ENCODE measurements at places on chromosomes 4 and X.

DNA sequence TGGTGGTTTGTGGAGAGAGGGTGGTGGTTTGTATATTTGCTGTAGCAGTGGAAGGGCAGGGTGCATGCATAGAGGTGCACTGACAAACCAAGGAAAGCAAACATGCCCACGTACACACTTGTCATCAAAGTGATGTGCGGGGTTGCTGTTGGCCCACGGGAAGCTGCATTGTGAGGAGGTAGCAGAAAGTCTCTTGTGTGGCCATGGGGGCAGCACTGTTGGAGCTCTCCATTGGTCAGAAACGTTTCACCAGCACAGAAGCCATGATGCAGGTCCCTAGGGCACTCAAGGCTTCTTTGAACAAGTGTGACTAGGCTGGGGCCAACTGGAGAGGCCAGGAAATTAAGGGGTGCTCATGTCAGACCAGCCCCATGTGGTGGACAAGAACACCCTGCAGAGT, 174.8 kb upstream of the KLF8 start:
- DNase-seq, result no peak

GRCh38 chr4:149708513-149709130, 107.0 kb downstream of the IQCM start:
- no peak for DNase-seq

- no peak for DNase-seq
Observed at GRCh38 chr4:111930659-111931058, 214.6 kb upstream of the FAM241A start.

DNA sequence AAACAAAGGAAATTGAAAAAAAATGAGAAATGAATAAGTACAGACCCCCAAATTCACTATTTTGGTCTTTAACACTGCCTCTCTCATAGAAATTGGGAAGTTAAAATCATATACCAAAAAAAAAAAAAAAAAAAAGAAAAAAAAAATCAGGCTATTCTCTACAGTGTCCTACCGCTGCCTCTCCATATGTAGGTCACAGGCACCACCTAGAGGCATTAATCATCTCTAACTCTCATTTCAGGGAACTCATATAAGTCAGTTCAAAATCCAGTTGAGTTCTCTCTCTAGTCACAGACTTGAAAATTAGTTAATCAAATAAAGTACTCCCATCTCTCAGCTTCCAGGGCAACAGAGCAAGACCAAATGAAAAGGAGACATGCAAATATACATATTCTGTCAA, 47.9 kb downstream of the COX18 start:
- no peak for DNase-seq

GRCh38 chr4:2963966-2964471, 648 bp downstream of the GRK4 start:
- DNase-seq, result no peak
